ENCODE measurements at places on chromosomes 1 and 21. TPM values are rescaled to one million over a fixed set of nuclear protein-coding genes. Genes with fewer than 3 reads are reported as not detected.

Gene NPPA
- not detected for total RNA-seq

Gene BRINP2
- total RNA-seq = not detected

Gene SMPDL3B
- not detected for total RNA-seq

Gene BRDT
- total RNA-seq = not detected

Gene B3GALT2
- total RNA-seq = 1.2 TPM

Gene PGBD5
- total RNA-seq = under 0.01 TPM

Gene ELAVL4
- total RNA-seq = not detected

Gene PGLYRP4
- total RNA-seq = not detected

Gene CD1D
- 0.67 TPM for total RNA-seq

Gene CELA3A
- total RNA-seq = not detected

Gene CFHR2
- total RNA-seq = not detected

Gene TM2D1
- 41.2 TPM for total RNA-seq

Gene FCN3
- not detected for total RNA-seq

Gene VCAM1
- total RNA-seq = 4.5 TPM

Gene GRIK1
- total RNA-seq = not detected

Gene EPHA2
- total RNA-seq = 29.8 TPM

Gene C1orf198
- 16.2 TPM for total RNA-seq

Gene A3GALT2
- total RNA-seq = not detected

Gene OR2W3
- total RNA-seq = not detected

Gene SYT6
- total RNA-seq = not detected

Gene FNDC5
- 0.17 TPM for total RNA-seq

Gene PCBP3
- total RNA-seq = 5.2 TPM

Gene OR2L2
- total RNA-seq = not detected

Gene TNFRSF1B
- 11.9 TPM for total RNA-seq

Gene TRNP1
- total RNA-seq = 217 TPM

Gene SEMA6C
- 2.1 TPM for total RNA-seq

Gene RHCE
- 0.50 TPM for total RNA-seq

Gene CLEC20A
- not detected for total RNA-seq

Gene DIO1
- total RNA-seq = not detected

Gene PLA2G5
- not detected for total RNA-seq

Gene AK5
- total RNA-seq = 26.3 TPM

Gene TFF2
- not detected for total RNA-seq

Gene DMRTA2
- not detected for total RNA-seq

Gene NHLH1
- total RNA-seq = not detected

Gene TAS1R1
- total RNA-seq = 0.17 TPM

Measured in bronchus fibroblast of lung (primary cell).